ENCODE measurements at places on chromosomes 11 and 22.

DNA sequence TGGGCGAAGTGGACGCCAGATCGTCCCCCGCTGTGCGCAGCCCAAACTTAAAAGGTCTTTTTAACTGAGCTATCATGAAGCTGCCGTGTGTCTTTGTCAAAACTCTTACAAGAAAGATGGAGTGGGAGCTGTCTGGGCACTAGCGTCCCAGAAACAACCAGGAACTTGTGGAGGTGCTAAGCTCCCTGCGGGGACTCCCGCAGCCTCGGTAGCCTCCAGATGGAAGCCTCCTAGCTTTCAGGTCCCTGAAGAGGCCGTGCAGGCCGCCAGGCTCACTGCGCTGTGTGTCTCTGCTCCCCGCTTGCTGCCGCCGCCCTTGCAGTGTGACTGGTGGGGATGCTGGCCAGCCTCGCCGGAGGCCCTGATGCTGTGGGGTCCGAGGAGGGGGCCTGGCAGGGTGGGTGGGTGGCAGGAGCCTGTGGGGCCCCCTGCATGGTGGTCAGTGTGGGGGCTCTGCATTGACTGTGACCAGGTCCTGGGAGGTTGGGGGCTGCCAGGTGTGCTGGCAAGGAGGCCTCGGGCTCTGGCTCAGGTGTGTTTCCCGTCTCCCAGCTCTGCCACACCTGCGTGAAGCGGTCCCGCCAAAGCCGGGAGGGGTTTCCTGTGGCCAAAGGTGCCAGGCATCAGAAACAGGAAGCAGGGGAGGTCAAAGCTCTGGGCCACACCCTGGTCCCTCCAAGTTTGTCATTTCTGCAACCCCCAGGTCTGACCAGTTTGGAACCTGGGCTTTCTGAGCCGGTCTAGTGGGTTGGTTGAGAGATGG, 1.2 kb downstream of the TRABD start:
- DNase-seq: no peak

DNA sequence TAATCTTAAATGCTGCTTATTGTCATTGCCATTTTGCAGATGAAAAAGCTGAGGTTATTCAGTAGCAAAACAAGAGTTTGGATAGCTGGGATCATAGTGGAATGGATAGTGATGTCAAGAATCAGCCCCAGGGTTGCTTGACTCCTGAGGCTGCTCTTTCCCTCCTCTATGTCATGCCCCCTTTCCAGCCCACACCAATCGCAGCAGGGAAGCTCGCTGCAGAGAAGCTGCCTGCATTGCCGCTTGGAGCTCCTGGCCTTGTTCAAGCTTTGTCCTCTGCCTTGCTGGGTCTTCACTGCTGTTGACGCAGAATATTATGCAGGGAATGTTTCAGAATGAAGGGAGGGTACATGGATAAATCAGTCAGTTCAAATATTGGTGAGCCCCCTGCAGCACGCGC, 128.8 kb upstream of the RASSF10 start:
- no peak for DNase-seq

GRCh38 chr11:74557526-74557925, 34.9 kb upstream of the POLD3 start:
- no peak for DNase-seq

DNA sequence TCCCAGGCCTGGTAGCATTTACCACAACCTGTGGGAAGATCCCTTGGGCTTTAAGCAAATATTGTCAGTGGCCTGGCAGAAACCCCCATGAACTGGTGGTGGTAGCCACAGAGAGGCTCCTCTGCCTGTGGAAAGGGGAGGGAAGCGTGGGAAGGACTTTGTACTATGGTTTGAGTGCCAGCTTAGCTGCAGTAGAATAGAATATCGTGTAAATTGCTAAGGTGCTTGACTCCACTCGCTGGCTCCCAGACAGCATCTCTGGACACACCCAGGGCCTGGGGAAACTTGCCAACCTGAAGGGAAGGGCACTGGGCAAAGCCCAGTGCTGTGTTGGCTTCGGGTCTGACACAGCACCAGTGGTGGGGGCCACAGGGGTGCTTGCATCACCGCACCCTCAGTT, 52.6 kb downstream of the XRRA1 start:
- DNase-seq: no peak

GRCh38 chr11:86152006-86152862, 83.3 kb upstream of the PICALM start:
- DNase-seq: no peak

GRCh38 chr22:24985826-24986214, 33.3 kb downstream of the KIAA1671 start:
- no peak for DNase-seq

DNA sequence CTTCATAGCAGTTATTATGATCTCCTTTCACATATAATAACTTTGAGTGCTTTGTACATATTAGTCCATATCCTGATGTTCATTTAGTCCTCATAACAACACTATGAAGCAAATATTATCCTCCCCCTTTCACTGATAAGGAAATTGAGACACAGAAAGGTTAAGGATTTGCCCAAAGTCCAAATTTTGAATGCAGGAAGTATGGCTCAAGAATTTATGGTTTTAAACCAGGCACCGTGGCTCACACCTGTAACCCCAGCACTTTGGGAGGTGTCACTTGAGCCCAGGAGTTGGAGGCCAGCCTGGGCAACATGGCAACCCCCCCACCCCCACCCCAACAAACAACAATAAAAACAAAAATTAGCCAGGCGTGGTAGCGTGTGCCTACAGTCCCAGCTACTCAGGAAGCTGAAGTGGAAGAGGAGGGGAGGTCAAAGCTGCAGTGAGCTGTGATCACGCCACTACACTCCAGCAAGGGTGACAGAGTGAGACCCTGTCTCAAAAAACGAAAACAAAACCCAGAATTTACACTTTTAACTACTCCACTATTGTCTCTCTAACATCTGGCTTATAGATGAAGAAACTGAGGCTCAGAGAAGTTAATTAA, 8.6 kb downstream of the CCDC34 start:
- no peak for DNase-seq

GRCh38 chr11:134474942-134475341, 62.9 kb upstream of the B3GAT1 start:
- DNase-seq: no peak

DNA sequence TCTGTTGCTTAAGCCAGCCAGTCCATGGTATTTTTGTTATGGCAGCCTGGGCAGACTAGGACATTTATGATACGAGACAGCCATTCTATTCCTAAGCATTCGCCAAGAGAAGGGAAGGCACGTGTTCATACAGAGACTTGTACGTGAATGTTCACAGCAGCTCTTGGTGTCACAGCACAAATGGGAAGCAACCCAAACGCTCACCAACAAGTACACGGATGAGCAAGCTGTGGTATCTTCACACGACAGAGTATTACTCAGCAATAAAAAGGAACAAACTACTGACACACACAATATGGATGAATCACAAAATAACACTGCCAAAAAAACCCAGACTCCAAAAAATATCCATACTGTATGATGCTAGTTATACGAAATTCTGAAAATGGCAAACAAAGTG, 85.1 kb downstream of the PHF21B start:
- no peak for DNase-seq

GRCh38 chr11:6240781-6241180, 1.9 kb downstream of the CNGA4 start:
- DNase-seq: no peak

DNA sequence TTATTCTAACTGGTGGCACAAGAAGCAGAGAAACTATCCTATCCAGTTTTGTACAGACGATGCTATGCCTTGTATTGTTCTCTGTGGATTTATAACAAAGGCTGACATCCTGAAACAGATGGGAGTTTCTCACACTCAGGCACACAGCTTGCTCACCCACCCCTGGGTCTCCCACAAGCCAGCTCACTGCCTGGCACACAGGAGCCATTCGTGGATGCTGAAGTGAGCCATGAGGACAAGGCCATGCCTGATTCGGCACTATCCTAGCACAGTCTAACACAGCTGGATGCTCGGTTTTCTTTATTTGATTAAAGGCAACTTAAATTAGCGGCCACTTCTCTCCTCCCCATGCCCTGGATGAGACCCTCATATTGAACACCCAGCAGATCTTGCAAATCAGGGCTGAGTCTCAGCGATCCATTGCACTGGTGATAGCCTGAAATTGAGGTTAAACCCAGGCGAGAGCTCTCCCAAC, 25.7 kb upstream of the TMPRSS4 start:
- no peak for DNase-seq

DNA sequence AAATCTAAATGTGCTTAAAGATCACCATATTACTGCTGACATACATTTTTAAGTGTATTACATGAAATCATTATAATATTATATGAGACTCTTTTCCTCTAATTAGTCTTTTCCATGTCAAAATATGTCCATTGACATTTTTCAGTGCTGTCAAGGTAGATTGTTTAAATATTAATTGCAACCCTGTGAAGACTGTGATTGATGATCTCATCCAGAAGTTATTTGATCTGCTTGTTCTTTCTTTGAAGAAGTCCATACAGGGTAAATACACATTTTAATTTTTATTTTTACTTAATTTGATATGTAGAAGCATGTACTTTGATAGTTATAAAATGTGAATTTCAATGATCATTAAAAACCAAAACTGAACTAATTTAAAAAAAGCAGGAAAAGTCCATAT, 38.4 kb downstream of the DYNC2H1 start:
- no peak for DNase-seq

DNA sequence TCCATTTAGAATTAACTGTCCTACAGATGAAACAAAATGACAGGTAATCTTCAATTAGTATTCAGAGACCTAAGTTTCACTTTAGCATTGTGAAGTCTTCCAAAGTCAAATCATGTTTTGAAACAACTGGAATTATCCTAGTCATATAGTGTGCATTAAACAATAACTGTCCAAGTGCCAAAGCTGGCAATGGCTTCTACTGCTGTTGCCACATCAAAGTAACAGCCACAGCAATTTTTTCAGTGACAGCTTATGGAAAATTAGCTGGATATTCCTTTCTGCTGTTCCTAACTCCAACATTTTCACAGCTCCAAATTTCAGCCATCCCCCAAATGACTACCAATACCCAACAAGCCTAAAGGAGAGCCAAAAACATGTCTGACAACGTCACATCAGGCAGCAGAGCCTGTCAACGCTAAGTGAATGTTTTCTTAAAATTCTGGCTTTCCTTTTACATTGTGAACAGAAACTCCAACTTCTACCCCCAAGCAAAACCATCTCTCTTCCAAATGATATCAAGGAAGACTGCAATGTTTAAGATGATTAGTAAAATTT, 45.3 kb upstream of the CCDC34 start:
- no peak for DNase-seq

- DNase-seq: no peak
Observed at GRCh38 chr11:65861533-65862183, 1.4 kb downstream of the MUS81 start.

- no peak for DNase-seq
Observed at GRCh38 chr11:60934790-60935605, 10.7 kb downstream of the TMEM132A start.

GRCh38 chr22:18033204-18033998, 9.0 kb upstream of the MICAL3 start:
- DNase-seq: no peak

GRCh38 chr11:80613655-80614054, 1172.8 kb upstream of the TENM4 start:
- DNase-seq: no peak

- no peak for DNase-seq
Observed at GRCh38 chr11:111539426-111540113, 950 bp upstream of the LAYN start.

DNA sequence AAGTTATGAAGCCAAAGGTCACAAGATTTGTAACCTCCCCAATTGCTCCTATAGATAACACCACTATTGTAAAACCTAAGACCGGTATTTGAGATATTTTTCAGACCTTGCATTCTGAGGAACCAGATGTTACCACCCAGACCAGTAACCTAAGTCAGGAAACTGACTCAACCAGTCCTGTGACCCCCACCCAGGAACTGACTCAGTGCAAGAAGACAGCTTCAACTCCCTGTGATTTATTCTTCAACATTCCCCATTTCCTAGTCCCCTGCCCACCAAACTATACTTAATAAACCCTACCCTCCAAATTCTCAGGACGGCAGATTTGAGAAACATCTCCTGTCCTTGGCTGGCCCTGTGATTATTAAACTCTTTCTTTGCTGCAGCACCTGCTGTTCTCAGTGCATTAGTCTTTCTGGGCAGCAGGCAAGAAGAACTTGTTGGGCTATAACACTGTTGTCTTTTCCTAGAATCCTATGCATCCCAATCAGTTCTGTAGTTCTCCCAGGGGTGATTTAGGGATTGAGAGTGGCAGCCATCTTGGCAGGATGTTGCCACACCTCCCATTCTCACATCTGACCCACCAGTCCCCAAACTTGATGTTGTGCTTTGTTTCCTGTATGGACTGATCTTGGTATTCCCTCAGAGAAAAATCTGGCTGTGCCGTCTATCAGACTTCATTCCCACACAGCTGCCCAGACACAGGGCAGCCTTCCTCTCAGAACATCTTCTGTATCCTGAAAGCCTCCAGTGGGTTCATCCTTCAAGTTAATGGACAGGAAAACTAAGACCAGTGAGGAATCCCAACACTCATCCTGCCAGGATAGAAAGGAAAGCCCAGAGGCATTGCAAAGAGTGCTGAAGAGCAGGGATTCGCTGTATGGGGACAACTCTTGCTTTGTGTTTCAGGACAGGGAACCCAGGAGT, 104.0 kb downstream of the PDE2A start:
- no peak for DNase-seq

GRCh38 chr11:40125054-40125453, 1334.4 kb downstream of the LRRC4C start:
- DNase-seq: no peak

GRCh38 chr11:12846786-12847615, 162.1 kb upstream of the RASSF10 start:
- DNase-seq: no peak
